ENCODE measurements at places on chromosomes 2 and 18.

DNA sequence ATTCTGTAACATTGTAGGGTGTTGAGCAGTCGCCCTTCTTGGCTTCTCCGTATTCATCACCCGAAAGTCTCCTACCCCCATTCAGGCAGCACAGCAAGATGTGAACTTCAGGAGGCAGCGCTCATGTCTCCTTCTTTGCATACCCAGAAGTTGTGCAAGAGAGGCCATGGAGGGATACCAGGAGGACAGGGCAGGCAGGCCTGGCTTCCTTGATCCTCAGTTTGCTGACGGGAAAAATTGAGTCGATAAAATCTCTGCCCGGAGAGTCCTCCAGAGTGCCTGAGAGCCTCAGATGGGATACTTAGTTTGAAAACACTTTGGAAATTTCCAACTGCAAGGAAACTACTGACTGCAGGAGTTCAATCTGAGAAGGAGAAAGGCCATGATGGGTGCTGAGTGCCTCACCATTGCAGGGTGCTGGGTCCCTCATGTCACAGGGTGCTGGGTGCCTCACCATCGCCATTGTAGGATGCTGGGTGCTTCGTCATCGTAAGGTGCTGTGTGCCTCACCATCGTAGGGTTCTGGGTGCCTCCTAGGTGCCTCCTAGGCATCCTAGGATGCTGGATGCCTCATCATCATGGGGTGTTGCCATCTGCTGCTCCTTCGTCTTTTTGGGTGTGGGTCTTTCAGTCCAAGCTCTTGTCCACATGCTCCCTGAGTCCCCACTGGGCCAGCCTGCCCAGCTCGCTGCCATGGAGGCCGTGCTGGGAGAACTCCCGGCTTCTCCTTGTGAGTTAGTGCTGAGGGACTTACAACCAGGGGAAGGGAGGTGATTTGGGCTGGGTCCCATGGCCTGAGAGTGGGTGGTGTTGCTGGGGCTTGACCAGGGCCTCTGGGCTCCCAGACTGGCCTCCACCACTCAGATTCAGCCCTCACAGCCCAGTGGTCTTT, 162.4 kb downstream of the DDX1 start:
- DNase-seq, result no peak

- DNase-seq, result no peak
These were observed 334.3 kb downstream of the FIGN start for GRCh38 chr2:163401481-163401880.

- no peak for DNase-seq
These were observed 159.2 kb downstream of the FAM210A start for GRCh38 chr18:13566941-13567746.

DNA sequence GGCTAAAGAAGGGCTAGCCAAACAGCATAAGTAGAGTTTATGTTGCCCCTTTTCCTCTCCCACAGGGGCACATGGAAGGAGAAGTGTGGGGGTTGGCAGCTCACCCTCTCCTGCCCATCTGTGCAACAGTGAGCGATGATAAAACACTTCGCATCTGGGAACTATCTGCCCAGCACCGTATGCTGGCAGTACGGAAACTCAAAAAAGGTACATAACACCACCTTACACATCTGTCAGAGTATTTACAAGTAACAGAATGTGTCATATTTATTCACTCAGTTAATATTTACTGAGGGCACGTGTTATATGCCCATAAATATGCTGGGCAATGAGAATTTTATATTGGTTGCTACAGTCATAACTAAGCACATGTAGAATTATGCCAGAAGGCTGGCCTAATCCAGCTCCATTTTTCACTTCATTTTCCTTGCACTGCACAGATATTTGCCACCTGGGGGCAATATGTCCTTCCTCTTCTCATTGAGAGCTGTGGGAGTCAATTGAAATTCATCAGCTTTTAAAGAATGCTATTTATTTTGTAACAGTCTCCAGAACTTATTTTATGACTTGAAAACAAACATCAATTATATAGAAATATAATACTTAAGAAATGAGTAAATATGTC, 150.6 kb downstream of the RTN4 start:
- DNase-seq, result no peak

- DNase-seq, result no peak
These were observed 1579.4 kb upstream of the TMEFF2 start for GRCh38 chr2:193774166-193774565.

GRCh38 chr2:105865222-105865913, 120.7 kb downstream of the NCK2 start:
- no peak for DNase-seq

GRCh38 chr2:121161272-121161671, 123.7 kb downstream of the TFCP2L1 start:
- DNase-seq, result no peak

DNA sequence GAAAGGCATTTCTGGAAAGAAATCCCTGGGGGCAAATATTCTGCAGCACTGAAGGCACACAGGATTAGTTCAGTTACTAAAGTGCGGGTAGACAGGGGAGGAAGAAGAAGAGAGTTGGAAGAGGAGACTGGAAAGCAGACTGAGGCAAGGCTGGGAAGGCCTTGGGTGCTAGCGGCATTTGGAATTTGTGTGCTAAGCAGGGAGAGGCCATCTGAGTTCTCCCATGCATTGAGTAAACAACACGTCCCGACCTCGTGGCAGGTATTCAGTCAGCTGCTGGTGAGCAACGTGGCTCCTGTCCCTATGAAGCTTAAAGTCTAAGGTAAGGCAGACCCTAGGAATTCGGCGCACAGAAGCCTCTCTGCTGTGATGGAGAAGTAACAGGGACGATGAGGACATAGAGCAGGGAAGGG, 30.7 kb downstream of the ATP8B1 start:
- DNase-seq, result no peak

DNA sequence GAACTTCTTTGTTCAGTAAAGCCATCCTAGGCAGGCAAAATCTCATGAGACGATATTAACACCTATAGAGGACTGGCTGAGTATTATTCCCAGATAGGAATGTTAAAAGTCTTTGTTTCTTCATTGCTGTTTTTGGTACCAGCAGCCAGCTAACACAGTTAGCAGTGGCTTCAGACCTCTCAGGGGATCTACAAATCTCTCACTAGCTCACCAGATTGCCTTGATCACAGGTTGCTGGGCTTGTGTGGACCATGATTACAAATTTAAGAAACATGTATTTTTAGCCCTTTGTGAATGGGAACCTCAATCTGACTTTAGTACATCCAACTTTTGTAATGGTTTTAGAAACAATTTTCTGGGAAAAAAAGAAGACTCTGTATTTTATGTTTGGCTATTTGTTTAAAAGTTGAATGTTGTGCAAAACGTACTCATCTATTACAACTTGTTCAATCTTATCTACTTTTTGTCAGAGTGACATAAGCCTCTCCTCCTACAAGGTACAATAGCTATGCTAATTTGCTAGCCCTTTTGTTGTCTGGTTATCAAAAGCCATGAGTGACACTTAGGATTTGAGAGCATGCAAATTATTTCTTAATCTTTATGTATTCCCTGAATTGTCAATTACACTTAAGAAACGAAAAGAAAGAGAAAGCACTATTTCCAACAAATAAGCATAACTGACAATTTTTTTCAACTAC, 693.1 kb downstream of the ERBB4 start:
- DNase-seq, result no peak

GRCh38 chr2:7102826-7103225, 185.6 kb downstream of the RNF144A start:
- DNase-seq, result no peak

- no peak for DNase-seq
These were observed 40.5 kb upstream of the SALL3 start for GRCh38 chr18:78939105-78939504.

DNA sequence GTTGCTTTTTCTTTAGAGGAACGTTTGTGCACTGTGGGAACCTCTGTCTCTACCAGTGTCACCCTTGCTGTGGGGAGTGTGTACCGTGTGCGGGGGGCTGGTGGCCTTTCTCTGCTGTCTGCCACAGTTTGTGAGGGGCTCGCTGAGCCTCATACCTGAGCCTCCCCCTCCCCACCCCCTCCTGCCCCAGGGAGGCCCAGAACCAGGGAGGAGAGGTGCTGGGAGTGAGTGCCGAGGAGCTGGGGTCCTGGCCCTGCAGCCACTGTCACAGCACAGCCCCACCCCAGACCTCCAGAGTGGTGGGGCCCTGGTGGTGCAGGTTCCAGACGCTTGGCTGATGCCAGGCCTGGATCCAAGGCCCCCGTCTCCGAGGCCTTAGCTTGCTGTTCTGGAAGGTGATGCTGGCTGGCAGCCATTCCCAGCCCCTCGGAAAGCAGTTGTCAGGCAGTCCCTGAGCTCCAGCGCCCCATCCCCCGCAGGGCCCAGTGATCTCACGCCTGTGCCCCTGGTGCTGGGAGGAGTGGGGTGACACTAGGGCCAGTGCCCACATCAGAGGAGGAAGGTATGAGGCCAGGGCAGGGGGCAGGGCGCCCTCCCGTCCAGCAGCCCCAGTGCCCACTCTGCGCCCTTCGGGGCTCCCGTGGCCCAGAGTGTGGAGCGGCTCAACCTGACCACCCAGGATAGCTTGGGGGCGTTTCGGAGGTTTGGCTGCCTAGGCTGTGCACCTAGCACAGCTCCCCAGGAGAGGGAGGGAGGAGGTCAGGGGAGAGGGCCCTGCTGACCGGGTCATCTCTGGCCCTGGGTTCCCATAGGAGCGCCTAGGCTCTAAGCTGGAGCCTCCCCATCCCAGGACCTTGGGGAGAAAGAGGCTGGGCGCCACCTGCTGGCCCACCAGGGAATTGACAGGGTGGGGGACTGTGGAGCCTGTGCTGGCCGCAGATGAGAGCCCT, 53.0 kb upstream of the ALPP start:
- no peak for DNase-seq

DNA sequence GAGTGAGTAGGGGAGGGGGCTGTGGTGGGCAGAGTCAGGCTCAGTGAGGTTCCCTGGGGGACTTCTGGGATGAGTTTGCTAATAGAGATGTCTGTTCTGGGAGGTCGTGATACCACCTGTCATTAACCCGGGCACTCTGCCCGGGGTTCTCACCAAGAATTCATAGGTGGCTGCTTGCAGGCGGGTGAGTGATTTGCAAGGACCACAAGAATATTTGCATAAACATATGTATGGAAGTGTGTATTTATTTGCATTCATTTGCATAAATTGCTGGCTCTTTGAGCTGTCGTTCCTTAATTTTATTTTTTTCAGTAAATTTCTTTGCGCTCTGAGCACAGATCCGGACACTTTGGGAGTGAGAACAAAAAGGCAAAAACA, 260.0 kb downstream of the ATAD2B start:
- DNase-seq, result no peak

DNA sequence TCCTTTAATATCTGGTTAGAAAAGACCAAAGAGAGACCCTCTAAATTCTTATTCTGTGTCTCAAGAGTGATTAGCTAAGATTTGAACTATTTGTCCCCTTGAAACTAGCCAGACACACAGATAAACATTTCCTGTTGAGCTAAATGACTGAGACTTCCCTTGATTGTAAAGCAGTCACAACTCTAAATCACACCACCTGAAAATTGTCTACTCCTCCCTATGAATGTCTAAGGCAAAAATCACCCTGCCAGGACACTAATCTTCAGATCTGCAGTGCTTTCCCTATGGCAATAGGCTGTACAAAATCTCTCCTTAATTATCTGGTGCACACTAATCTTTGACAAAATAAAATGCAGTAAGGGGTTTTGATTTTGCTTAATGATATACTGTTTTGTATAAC, 200.5 kb upstream of the GULP1 start:
- no peak for DNase-seq

DNA sequence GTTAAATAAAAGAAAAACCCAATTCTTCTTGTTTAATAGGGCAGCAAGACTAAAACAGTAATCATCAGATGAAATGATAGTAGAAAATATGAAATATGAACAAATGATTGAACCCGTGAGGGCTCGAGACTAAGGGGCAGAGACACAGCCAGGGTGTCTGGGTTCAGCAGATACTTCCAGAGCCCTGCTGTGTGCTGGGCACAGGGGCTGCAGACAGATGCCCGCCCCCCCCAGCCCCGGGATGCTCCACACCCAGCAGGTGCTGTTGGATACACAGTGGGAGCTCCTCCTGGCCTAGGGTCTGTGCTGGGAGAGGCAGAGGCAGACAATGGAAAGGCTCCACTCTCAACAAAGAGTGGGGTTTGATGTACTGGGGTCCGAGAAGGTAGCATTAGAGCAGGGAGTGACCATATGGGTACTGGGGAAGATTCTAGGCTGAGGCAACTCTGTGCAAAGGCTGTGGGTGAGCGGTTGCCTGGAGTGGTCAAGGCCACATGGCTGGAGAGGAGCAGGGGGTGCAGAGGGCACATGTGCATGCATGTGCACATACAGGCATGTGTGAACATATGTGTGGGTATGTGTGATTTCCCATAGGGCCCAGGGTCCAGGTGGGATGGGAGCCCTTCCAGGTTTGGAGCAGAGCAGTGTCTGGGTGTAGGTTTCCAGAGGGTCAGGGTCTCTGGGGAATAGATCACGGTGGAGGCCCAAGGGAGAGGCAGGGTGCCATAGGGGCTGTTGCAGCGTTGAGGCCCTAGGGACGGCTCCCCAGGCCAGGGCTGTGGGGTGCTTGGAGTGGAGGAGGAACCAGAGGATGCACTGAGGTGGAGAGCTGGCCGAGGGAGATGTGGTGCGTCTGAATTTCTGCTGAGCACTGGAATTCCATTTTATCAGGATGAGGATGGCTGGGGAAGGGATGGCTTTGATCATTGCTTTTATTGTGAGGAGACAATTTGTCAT, 36.7 kb downstream of the LDLRAD4 start:
- DNase-seq, result no peak

DNA sequence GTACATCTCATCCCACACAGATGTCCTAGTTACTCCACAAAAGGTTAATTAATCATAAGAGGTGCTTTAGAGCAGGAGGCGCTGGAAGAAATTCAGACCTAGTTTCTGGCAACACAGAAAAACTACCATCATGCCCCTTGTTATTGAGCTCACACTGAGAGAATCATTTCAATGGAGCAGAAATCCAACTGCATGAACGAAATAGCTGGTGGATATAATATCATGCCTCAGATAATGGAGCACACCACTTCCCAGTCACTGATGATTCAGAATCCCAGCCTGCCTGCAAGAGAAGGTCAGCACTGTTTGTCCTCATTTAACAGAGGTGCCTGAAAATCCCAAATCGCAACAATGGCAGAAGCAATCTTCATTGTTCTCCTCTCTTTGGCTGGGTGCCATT, 125.8 kb upstream of the CREB1 start:
- DNase-seq, result no peak

DNA sequence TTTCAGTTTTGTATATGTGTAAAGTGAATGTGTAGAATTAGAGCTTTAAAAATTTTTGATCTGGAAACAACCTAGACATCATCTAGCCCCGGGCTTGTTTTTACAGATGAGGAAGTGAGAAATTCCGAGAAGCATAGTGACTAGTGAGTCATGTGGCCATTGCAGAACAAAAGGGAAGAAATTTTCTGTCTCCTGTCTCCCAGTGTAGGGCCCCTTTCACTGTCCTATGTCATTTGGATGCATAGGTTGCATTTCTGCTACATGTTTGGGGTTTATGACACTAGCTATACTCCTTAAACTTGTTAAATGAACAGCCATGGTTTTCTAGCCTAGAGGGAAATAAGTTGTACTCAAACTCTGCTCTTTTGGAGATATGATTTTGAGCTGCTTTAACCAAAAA, 84.6 kb downstream of the PLCL1 start:
- no peak for DNase-seq
